ENCODE measurements at places on chromosomes 12 and 14.

GRCh38 chr12:67442896-67443295, 173.7 kb downstream of the CAND1 start:
- no peaks in the 10 kb centered on the region for H3K36me3 ChIP-seq
- no peak overlapping the region for H3K4me3 ChIP-seq
- H3K27ac ChIP-seq: no peak overlapping the region
- H3K27me3 ChIP-seq: no peaks in the 10 kb centered on the region
- peaks cover 11% of the 10 kb centered on the region for H3K4me1 ChIP-seq

DNA sequence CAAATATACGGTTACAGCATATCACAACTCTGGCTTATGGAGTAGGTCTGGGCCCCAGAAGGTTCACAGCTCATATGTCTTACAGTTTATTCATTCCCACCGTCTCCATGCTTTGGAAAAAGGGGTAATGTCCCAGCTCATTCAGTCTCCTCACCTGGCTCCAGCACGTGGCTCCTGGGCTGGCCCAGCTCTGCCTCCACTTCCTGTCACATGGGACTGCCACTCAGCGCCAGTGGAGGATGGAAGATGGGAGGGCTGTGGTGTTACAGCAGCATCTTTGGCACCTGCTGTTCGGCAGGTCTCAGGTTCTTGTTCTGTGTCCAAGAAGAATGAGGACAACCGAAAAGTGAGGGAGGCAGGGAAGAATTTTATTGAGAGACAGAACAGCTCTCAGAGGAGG, 216.3 kb upstream of the ATXN7L3B start:
- DNase-seq: no peak
- no peaks in the 10 kb centered on the region for H3K4me1 ChIP-seq
- H3K4me3 ChIP-seq: no peak overlapping the region
- no peaks in the 10 kb centered on the region for H3K27me3 ChIP-seq
- no peak overlapping the region for H3K27ac ChIP-seq

DNA sequence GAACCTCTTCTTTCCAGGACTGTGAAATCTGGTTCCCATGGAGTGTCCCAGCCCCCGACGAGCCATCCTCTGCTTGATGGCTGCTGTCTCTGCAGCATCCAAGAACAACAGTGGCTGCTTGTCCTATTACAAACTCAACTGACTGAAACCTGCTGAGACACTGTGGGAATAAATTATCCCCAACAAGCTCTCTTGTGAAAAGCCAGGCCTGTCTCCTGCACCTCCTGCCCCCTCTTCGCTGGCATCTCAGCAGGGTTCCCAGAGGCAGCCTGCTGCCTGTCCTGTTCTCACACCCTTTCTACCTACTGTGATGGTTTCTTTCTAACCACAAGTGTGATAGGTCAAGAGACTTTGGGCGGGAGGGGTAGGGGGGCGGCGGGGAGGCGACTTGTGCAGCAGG, 180.2 kb downstream of the TSPAN9 start:
- peaks cover 2% of the 10 kb centered on the region for H3K27me3 ChIP-seq
- no peak overlapping the region for H3K4me3 ChIP-seq
- no peak overlapping the region for H3K27ac ChIP-seq
- no peaks in the 10 kb centered on the region for H3K36me3 ChIP-seq
- no peaks in the 10 kb centered on the region for H3K4me1 ChIP-seq

- peaks cover 13% of the 10 kb centered on the region for H3K4me1 ChIP-seq
- peaks cover 26% of the 10 kb centered on the region for H3K36me3 ChIP-seq
- no peaks in the 10 kb centered on the region for H3K27me3 ChIP-seq
- H3K4me3 ChIP-seq: no peak overlapping the region
- peak overlapping the region; percentile 12 for H3K27ac ChIP-seq
Observed at GRCh38 chr14:69424149-69424923, 25.8 kb downstream of the SLC39A9 start.

GRCh38 chr12:84113666-84114065, 798.9 kb downstream of the SLC6A15 start:
- no peaks in the 10 kb centered on the region for H3K27me3 ChIP-seq
- H3K27ac ChIP-seq: no peak overlapping the region
- no peaks in the 10 kb centered on the region for H3K36me3 ChIP-seq
- no peak for DNase-seq

DNA sequence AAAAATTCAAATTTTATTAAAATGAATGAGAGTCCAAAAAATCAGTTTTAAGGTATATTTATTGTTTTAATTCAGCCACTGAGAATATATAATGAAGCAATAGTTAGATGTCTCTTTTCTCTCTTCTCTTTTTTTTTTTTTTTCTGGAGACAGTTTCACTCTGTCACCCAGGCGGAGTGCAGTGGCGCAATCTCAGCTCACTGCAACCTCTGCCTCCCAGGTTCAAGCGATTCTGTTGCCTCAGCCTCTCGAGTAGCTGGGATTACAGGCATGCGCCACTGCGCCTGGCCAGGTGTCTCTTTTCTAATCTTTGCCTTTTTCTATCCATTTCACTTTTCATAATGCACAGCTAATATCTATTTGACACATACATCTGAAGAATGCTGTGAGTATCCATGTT, 307.1 kb upstream of the RGS6 start:
- H3K4me3 ChIP-seq: no peak overlapping the region
- DNase-seq: no peak
- peaks cover 39% of the 10 kb centered on the region for H3K4me1 ChIP-seq
- H3K27me3 ChIP-seq: no peaks in the 10 kb centered on the region
- peaks cover 40% of the 10 kb centered on the region for H3K36me3 ChIP-seq

GRCh38 chr12:76766161-76766560, 2.2 kb downstream of the ZDHHC17 start:
- H3K4me3 ChIP-seq: no peak overlapping the region
- no peaks in the 10 kb centered on the region for H3K36me3 ChIP-seq
- no peaks in the 10 kb centered on the region for H3K27me3 ChIP-seq
- H3K4me1 ChIP-seq: peaks cover 15% of the 10 kb centered on the region
- no peak overlapping the region for H3K27ac ChIP-seq

DNA sequence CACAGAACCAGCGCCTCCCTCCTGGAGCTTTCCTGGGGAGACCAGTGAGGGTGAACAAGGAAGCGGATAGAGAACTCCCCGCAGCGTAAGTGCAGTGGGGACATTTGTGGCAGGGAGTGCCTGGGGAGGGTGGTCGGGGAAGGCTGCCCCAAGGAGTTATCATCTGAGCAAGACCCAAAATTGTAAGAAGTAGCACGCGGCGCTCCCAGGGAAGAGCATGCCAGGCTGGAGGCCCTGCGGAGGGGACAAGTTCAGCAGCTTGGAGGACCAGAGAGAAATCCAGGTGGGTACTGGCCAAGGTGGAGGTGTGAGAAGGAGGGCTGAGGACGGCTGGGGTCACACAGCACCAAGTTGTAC, 46.2 kb upstream of the RIMBP2 start:
- H3K4me3 ChIP-seq: no peak overlapping the region
- no peaks in the 10 kb centered on the region for H3K36me3 ChIP-seq
- no peak overlapping the region for H3K27ac ChIP-seq
- no peaks in the 10 kb centered on the region for H3K27me3 ChIP-seq
- no peaks in the 10 kb centered on the region for H3K4me1 ChIP-seq

GRCh38 chr12:49642370-49642802, 19.0 kb downstream of the PRPF40B start:
- no peak overlapping the region for H3K27ac ChIP-seq
- H3K4me3 ChIP-seq: no peak overlapping the region

GRCh38 chr12:109436188-109436560, 40.9 kb downstream of the KCTD10 start:
- no peak overlapping the region for H3K27ac ChIP-seq
- DNase-seq: no peak
- H3K27me3 ChIP-seq: no peaks in the 10 kb centered on the region
- H3K4me3 ChIP-seq: no peak overlapping the region
- no peaks in the 10 kb centered on the region for H3K36me3 ChIP-seq

- DNase-seq: no peak
- H3K4me3 ChIP-seq: peak overlapping the region; percentile 32
- no peaks in the 10 kb centered on the region for H3K36me3 ChIP-seq
- no peak overlapping the region for H3K27ac ChIP-seq
- peaks cover 6% of the 10 kb centered on the region for H3K4me1 ChIP-seq
Observed at GRCh38 chr12:49232940-49233841, 31.7 kb upstream of the TUBA1C start.

GRCh38 chr12:1947081-1947480, 28.6 kb upstream of the CACNA2D4 start:
- H3K27ac ChIP-seq: peak overlapping the region; percentile 75
- H3K36me3 ChIP-seq: peaks cover 45% of the 10 kb centered on the region
- H3K4me3 ChIP-seq: no peak overlapping the region
- peak; percentile 58 for DNase-seq

DNA sequence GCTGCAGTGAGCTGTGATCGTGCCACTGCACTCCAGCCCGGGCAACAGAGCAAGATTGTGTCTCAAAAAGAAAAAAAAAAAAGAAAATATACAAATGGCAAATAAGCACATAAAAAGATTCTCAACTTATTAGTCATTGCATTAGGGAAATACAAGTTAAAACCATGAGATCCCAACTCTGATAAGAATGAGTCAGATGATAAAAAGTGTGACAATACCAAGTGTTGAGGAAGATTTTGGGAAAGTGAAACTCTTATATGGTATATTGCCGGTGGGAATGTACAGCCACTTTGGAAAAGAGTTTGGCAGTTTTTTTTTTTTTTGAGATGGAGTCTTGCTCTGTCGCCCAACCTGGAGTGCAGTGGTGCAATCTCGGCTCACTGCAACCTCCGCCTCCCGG, 7.6 kb upstream of the PRPF40B start:
- H3K4me3 ChIP-seq: no peak overlapping the region
- H3K27me3 ChIP-seq: peaks cover 11% of the 10 kb centered on the region
- no peak for DNase-seq
- no peak overlapping the region for H3K27ac ChIP-seq

GRCh38 chr12:50647031-50647430, 116.9 kb upstream of the ATF1 start:
- peaks cover 3% of the 10 kb centered on the region for H3K36me3 ChIP-seq
- no peak overlapping the region for H3K27ac ChIP-seq
- H3K27me3 ChIP-seq: no peaks in the 10 kb centered on the region

- no peak for DNase-seq
- H3K27ac ChIP-seq: no peak overlapping the region
- no peaks in the 10 kb centered on the region for H3K36me3 ChIP-seq
- no peaks in the 10 kb centered on the region for H3K27me3 ChIP-seq
- H3K4me3 ChIP-seq: no peak overlapping the region
Observed at GRCh38 chr12:28178775-28179174, 11.5 kb upstream of the CCDC91 start.

- no peak for DNase-seq
- H3K4me1 ChIP-seq: peaks cover 3% of the 10 kb centered on the region
- no peak overlapping the region for H3K4me3 ChIP-seq
- no peak overlapping the region for H3K27ac ChIP-seq
Observed at GRCh38 chr12:80320121-80320678, 123.8 kb upstream of the PTPRQ start.

DNA sequence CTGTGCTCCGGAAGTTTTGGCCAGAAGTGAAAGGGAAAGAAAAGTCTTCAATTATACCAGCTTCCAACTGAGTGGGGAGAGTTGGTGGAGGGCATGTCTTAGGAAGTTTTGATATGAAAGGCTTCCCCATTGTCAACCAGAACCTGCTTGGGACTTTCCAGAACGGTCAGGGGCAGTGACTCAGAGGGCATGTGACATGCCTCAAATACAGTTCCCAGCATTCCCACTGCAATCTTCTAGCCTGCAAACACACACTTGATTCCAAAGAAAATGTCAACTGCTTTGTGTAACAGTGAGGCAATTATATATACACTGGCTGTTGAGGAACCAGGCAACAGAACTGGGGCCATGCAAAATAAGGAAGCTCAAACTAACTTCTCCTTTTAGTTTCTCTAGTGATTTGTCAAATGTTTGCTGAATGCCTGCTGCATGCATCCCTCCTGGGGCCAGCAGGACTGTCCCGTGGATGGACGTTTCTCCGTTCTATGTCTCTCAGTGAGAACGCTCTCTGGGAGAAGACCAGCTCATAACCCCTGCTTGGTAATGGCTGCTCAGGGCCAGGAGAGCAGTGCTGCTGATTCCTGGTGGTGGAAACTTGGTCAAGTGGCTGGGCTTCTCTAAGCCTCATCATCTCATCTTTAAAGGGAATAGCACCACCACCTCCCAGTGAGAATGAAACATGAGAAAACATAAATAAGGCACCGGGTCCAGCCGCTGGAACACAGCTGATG, 18.3 kb downstream of the SLC25A47 start:
- H3K27me3 ChIP-seq: no peaks in the 10 kb centered on the region
- DNase-seq: peak; percentile 99
- no peak overlapping the region for H3K4me3 ChIP-seq

DNA sequence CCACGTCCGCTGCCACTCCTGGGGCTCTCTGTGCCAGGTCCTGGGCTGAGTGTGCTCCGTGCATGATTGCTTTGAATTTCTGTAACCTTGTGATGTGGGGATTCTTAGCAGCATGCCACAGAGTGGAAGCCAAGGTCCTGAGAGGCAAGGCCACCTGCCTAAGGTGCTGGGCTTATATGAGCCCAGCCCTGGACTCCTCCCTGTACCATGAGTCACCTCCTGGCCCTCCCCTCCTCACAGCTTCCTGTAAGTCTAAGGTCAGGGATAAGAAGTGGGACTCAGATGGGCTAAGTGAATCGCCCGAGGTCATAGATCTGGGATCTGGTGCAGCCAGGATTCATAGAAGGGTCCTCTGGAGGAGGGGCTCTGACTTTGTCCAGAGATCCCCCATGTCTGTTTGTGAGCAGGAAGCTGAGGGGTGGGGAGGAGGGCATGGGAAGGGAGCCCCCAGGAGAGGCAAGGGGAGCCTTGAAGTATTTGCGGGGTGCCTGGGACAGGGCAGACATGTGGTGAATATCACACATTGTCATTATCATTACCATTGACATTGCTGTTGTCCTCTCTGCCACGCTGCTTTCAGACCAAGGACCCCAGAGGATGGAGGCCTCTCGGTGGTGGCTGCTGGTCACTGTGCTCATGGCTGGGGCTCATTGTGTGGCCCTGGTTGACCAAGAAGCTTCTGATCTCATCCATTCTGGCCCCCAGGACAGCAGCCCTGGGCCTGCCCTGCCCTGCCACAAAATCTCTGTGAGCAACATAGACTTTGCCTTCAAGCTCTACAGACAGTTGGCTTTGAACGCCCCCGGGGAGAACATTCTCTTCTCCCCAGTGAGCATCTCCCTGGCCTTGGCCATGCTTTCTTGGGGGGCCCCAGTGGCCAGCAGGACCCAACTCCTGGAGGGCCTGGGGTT, 28.8 kb downstream of the SERPINA3 start:
- H3K27ac ChIP-seq: no peak overlapping the region
- no peak overlapping the region for H3K4me3 ChIP-seq
- no peaks in the 10 kb centered on the region for H3K36me3 ChIP-seq
- H3K27me3 ChIP-seq: no peaks in the 10 kb centered on the region
- DNase-seq: no peak

GRCh38 chr14:61197416-61197815, 83.7 kb downstream of the TMEM30B start:
- H3K4me1 ChIP-seq: peaks cover 5% of the 10 kb centered on the region
- no peak for DNase-seq
- H3K27me3 ChIP-seq: peaks cover 2% of the 10 kb centered on the region
- no peak overlapping the region for H3K27ac ChIP-seq

- no peak overlapping the region for H3K4me3 ChIP-seq
- no peaks in the 10 kb centered on the region for H3K36me3 ChIP-seq
- H3K27ac ChIP-seq: no peak overlapping the region
Observed at GRCh38 chr12:68359674-68360073, 27.5 kb upstream of the MDM1 start.

DNA sequence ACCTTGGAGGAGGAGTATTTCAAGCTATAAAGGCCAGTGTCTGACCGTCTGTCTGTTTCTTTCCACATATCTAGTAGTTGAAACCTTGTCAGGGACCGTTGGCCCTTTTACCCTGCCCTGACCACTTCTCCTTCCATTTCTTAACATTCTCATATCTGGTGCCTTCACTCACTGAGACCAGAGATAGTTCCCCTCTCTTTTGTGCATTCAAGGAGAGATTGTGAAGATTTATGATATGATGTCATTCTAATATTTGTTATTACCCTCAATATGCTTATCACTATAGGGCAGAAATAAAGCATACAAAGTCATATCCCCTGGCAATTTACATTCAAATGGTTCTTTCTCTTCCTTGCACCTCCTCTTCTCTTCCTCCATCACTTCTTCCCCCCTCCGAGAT, 83.3 kb downstream of the PLXNC1 start:
- no peak overlapping the region for H3K4me3 ChIP-seq
- no peak for DNase-seq
- H3K27me3 ChIP-seq: peaks cover 11% of the 10 kb centered on the region
- H3K27ac ChIP-seq: no peak overlapping the region

Measured in osteoblast (primary cell).